ENCODE measurements at places on chromosomes 6 and 20.

DNA sequence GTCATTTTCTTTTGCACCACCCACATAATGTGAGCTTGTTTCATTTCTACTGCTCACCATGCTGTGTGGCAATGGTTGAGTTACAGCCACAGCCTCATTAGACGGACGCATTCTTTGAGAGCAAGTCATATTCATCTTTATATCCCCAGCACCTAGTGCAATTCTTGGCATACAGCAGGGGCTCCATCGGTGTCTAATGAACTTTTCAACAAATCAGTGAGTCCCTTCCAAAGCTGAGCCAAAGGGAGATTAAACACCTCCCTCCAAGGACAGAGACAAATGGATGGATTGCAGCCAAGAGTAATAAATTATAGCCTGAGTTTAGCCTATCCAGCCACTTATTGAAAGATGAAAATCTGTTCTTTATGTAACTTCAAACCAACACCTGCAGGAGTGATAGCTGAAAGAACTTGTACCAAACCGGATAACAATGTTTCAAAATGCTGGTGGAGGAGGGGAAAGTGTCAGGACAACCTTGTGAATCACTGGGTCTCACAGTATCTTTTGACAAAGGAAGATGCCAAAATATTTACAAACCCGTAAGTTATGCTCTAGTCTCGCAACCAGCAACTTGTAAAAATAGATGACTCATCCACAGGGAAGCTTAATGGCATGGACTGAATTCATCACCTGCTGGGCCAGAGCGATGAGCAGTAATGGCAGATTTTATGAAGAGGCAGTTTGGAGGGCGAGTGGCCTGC lies 139.0 kb downstream of the PXDC1 start:
- DNase-seq = no peak

GRCh38 chr6:45416700-45417099 lies 39.0 kb upstream of the SUPT3H start:
- no peak for DNase-seq

- DNase-seq = no peak
Measured at GRCh38 chr6:35128496-35128895, 12.6 kb downstream of the TCP11 start.

DNA sequence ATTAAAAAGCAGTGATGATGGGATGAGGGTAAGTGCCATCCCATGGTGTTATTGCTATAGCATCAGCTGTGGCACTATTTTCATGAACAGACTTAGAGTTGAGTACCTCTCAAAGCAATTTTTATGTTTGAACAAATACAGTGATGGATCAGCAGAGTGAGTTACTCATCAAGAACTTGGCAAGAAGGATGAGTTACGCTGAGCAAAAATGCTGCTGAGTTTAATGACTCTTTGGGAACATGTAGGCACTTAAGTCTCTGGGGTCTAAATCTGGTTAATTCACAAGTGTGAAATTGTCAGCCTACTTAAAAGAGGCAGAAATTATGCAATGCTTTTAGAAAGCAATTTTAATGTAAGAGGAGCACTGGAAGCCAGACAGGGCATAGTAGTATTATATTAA lies 78.5 kb upstream of the AHI1 start:
- no peak for DNase-seq

DNA sequence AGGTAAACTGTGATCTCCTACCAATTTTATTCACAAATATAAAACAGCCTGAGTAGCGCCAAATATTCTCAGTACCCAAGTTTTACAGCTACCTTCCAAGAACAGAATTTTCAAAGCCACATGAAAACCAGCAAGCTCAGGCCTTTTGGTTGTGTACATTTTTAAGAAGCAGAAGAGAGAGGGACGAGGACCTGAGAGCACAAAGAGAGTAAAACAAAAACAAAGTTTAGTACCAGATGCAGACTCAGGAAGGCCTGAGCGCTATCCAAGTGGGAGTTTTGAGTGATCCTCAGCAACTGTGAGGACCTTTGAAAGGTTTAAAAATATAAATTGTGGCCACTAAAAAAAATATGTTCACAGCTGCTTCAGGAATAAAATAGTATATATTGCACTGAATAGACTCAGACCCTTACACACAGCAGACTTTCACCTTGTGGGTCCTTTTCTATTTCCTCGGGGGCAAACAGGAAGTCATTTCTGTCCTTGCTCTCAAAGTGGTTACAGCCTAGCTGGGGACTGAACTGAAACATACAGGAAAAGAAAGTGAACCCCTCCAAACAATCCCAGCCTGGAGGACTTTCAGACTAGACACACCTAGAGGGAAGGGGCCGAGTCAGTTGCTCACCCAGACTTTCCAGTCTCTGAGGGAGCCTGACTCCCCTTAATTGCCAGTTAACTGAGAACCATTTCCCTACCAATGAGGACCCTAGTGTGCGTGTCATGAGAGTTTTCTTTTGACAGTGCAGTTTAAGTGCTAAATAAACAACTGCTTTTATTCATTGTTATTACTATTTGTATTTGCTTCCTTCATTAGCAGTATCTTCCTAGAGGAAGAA lies 48.5 kb upstream of the NT5E start:
- DNase-seq = no peak

All from activated CD8-positive, alpha-beta memory T cell treated with anti-CD3 and anti-CD28 coated beads, Interleukin-2, amount 50 U/mL, for 48 hours (primary cell).